ENCODE measurements at places on chromosomes 7 and 10.

DNA sequence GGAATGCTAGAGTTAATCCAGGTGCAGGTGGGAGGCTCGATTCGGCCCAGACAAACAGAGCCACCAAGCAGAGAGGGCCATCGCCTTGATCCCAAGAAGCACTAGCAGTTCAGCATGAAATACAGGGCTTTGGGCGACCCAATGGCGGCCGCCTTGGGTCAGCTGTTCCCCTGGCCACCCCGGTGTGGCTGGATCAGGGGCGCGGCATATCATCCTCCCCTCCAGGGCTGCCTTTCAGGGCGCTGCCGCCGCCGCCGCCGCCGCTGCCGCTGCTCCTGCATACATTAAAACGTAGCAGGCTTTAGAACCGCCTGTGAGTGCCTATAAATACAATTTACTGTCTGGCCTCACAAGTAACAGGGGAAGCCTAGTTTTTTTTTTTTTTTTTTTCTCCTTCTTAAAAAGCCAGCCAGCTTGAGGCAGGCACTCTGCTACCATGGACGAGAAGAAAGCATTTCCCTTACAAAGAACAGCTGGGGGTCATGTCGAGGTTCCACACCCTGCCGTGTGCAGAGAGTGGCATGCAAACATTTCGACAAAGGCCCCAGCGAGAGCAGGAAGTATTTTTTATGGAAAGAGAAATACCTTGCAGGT, 57.7 kb upstream of the EFCAB10 start:
- DNase-seq: peak; percentile 20

DNA sequence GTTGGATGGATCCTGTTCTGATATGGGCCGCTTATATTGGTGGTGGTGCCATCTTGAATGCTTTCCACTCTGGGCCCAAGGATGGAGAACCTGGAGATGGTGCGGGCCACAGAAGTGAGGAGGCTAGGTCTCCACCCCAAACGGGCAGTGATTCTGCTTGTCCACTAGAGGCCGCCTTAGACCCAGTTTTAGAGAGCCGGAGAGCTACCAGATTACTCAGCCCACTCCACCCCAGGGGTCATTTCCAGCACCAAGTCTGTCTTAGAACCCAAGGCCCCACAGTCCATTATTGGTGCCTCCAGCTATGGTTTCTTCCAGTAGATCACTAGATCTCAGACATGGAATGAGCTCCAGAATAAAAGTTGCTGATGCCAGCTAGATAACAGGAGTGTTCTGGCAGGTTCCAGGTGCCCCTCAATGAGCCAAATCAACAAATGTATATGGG, 11.8 kb upstream of the CAMK2G start:
- DNase-seq: peak; percentile 82

DNA sequence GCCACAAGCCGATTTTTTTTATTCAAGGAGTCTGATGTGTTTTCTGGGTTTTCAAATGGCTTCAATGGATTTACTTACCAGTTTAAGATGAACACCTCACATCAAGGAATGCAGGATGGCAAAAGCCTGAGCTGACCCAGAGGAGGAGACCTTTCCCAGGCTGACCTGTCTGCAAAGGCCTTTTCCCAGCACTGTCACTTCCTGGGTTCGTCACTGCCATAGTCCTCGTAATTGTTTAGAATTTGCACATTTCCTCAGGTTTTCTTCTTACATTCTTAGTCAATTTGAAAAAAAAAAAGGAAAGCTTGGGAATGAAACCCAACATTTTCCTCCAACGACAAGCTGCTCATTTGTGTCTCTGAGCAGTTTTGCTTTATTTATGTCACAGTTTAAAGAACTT, 42.0 kb downstream of the PTER start:
- no peak for DNase-seq

DNA sequence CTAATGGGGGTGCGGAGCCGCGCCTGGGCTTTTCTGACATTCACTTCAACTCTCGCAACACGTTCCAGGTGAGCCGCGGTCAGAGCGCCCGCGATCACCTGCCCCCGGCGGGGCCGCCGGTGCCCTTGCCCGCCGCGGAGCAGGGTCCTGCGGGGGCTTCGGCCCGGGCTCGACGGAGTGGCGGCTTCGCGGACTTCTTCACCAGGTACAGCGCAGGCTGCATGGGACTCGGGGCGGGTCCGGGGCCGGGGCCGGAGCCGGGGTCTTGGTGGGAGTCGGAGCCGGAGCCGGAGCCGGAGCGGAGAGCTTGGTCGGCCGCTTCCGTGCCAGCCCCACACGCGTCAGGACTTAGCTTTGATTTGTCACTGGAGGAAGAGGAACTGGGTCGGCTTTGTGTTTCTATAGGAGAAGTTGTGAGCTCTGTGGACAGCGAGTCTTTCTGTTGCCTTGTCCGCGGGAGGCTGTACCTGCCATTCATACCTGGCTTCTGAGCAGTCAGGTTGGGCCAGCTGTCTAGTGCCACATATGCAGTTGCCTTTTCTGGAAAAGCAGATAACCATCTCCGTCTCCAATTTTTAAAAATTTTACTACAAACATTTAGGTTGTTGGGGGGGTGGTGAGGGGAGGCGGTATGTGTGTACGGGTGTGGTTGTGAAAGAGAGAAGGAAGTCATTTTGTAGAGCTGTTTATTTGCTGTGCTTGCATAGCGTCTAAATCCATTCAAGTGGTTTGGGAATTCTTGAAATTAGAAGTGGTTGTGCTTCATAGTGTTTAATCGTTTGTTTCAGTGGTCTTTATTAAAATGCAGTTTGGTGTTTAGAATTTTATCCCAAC, 1.3 kb downstream of the TBC1D12 start:
- peak; percentile 74 for DNase-seq

- no peak for DNase-seq
These were observed 18.3 kb downstream of the CALHM2 start for GRCh38 chr10:103433858-103434257.

All from astrocyte of the spinal cord (primary cell).